MG63 (cell line): ENCODE measurements at places on chromosomes 4 and X. TPM values are rescaled to one million over a fixed set of nuclear protein-coding genes. Genes with fewer than 3 reads are reported as not detected.

RTL5 gene
- total RNA-seq = 0.03 TPM in 1 of 2 replicates, not detected in the other

PLXNA3 gene
- total RNA-seq = 0.27 and 5.0 TPM in 2 replicates

COX7B2 gene
- not detected in 2 replicates for total RNA-seq

NAT8L gene
- total RNA-seq = 2.0 and 4.3 TPM in 2 replicates

FATE1 gene
- not detected in 2 replicates for total RNA-seq

PCYT1B gene
- 0.07 TPM in 1 of 2 replicates, not detected in the other for total RNA-seq

ARAP2 gene
- 1.3 and 1.9 TPM in 2 replicates for total RNA-seq
